ENCODE measurements at places on chromosomes 12 and 14.

DNA sequence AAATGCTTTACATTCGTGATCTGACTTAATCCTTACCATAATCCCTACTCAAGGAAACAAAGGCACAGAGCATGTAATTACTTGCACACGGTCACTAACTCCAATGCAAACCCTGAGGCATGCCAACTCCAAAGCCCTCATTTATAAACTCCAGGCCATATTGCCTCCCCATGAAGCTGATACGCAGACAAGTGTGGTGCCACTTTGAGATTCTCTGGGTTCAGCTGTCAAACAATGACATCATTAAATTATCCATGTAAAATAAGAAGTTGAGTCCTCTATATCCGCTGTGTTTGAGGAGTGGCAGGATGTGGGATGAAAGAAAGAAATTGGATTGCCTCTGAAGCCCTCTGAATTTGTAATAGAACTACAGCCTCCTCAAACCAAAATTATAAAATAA lies 62.8 kb downstream of the ANO4 start:
- DNase-seq: no peak

- DNase-seq: no peak
Measured at GRCh38 chr14:35406506-35407305, 2.2 kb upstream of the NFKBIA start.

DNA sequence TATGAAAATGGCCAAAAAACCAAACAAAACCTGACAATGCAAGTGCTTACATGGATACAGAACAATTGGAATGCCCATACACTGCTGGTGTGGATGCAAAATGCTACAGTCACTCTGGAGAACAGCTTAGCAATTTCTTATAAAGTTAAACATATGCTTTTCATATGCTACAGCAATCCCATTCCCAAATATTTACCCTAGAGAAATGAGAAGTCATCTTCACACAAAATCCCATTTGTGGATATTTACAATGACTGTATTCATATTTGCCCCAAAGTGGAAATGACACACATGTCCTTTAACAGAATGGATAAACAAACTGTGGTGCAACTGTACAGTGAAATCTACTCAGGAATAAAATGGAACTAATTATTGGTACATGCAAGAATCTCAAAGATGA lies 20.4 kb downstream of the SAV1 start:
- no peak for DNase-seq

- DNase-seq: no peak
Measured at GRCh38 chr12:88855301-88855700, 275.0 kb upstream of the KITLG start.

- no peak for DNase-seq
Measured at GRCh38 chr12:118582863-118583262, 206.5 kb downstream of the SUDS3 start.

DNA sequence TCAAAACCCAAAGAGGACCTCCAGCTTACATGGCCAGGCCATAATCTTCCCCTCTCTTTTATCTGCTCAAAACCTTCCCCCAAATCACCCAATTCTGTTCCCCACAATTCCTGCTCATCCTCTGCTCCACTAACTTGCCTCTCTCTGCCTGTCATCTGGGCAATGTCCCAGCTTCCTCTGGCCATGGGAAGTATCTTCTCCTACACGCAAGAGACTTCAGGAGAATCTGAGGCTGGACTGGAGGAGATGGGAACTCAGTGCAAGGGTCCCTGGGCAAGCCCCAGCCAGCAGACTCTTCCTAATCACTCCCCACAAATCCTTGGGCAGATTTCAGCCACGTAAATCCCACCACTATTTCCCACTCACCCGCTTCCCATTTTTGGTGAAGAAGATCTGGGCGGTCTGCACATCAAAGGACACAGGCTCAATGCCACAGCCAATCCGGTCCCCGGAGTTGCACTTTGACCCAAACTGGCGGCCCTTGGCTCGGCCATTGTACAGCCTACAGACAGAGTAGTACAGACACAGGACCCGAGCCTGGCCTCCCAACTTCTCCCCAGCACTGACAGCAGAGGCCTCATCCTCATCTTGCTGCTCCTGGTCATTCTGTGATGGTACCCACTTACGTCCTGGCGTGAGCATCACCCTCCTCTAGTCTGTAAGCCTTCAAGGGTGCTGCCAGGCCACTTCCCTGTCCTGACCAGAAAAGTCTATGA lies 4.7 kb downstream of the SPRYD3 start:
- no peak for DNase-seq

GRCh38 chr14:73026845-73027542 lies at the start of gene ZFYVE1:
Gene ZFYVE1 (minus strand): TSS chr14:73027106. CDS start chr14:73024508, 2,598 bp downstream.
- DNase-seq: peak; percentile 95

- DNase-seq: no peak
Measured at GRCh38 chr12:102503056-102503681, 22.8 kb upstream of the IGF1 start.

DNA sequence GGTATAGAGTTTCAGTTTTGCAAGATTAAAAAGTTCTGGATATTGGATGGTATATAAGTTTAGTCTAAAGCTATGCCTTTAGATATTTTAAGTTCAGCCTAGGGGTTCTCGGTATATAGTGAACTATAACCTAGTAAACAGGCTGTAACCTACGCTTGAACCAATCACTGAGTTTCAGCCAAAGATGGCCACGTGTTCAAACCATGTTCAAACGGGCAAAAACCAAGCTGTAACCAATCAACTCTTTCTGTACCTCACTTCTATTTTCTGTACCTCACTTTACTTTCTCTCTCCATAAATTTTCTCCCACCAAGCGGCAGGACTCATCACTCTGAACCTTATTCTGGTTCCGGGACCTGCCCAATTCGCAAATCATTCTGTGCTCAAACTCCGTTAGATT lies 1.4 kb downstream of the TMBIM4 start:
- no peak for DNase-seq

GRCh38 chr12:116539905-116540482 lies 19.2 kb upstream of the MAP1LC3B2 start:
- no peak for DNase-seq

DNA sequence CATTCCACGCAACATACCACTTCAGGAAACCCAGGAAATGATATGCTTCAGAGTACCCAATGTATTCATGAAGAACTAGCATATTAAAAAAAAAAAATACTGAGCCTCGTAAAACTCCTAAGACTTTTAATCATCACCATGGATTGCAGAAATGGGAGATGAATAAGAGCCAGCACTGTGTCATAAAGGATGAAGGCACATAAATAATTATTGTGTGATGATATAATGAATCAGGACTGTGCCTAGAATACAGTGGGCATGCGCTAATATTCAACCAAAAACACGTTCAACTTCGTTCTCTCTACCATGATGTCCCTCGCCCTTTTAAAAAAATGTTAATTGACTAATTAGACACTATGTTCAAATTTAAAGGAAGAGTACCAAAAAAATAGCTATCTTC lies 68.7 kb downstream of the CIT start:
- DNase-seq: no peak

DNA sequence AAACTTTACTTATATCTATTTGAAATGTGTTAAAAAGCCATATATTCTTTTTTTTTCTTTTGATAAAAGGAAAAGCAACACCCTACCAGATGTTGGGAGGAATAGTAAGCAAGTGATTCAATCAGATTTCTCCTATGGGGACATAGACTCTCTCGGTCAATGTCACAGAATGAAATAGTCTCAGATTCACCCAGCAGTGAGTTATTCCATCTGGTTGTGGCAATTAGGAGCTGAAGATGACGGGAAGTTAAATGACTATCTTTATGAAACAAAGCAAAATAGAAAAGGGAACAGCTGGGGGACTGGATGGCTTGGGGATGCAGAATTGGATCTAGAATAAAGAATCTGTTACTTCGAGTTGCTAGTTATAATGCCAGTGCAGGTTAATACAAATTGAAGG lies 857.0 kb downstream of the NRXN3 start:
- DNase-seq: no peak

GRCh38 chr12:118238888-118239287 lies 103.0 kb downstream of the PEBP1 start:
- peak; percentile 10 for DNase-seq

DNA sequence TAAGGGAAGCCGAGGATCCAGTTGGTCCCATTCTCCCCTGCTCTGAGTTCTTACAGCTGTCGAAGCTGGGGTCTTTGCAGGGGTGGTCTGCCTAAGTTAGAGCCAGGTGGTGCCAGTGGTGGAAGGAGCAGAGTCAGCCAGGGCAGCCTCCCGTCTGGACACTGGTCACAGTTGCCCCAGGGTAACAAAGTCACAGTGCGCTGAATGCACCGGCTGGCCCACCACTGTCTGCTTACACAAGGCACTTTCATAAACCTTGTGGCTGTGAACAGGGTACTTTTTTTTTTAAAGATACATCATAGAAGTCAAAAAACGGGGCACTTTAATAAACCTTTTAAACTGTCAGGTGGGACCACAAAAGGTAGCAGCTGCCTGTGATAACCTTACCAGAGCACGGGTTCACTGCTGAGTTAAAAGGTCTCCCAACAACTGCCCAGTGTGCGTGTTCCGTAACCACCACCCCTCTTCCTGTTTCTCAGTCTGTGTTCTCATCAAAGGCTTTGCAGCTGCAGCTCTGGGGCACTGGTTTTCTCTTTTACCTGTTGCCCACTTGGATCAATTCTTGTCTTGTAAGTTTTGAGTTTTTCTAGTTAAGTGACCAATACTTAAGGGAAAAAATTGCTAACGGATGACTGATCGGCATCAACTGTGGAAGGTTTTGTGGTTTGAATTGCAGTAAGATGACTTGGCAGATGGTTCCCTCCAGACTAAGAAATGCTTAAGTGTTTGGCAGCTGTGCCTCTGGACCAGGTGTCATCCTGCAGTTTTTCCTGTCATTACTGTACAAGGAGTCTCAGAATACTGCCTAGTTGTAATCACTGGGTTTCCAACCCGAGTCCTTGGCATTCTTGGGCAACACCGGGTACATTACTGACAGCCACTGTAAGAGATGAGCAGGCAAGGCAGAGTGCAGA lies 55.9 kb downstream of the DYNC1H1 start:
- no peak for DNase-seq

DNA sequence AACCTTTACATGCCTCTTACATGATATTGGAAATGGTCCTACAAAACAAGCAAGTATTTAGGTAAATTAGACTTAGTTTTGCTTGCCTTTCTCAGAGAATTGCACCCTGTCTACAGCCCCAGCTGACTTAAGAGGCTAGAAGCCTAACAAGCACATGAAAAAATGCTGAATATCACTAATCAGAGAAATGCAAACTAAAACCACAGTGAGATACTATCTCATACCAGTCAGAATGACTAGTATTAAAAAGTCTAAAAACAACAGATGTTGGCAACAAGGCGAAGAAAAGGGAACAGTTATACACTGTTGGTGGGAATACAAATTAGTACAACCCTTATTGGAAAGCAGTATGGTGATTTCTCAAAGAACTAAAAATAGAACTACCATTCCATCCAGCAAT lies 103.8 kb downstream of the EGLN3 start:
- no peak for DNase-seq

- peak; percentile 37 for DNase-seq
Measured at GRCh38 chr12:25958428-25959070, at the start of gene RASSF8. Gene RASSF8 (plus strand): TSS chr12:25958682. CDS start chr12:26055344, 96,662 bp downstream.

- no peak for DNase-seq
Measured at GRCh38 chr12:87815771-87816585, 213.2 kb downstream of the C12orf50 start.

- no peak for DNase-seq
Measured at GRCh38 chr12:80373666-80374065, 70.4 kb upstream of the PTPRQ start.

- DNase-seq: no peak
Measured at GRCh38 chr12:47458279-47458678, 247.6 kb downstream of the RPAP3 start.

DNA sequence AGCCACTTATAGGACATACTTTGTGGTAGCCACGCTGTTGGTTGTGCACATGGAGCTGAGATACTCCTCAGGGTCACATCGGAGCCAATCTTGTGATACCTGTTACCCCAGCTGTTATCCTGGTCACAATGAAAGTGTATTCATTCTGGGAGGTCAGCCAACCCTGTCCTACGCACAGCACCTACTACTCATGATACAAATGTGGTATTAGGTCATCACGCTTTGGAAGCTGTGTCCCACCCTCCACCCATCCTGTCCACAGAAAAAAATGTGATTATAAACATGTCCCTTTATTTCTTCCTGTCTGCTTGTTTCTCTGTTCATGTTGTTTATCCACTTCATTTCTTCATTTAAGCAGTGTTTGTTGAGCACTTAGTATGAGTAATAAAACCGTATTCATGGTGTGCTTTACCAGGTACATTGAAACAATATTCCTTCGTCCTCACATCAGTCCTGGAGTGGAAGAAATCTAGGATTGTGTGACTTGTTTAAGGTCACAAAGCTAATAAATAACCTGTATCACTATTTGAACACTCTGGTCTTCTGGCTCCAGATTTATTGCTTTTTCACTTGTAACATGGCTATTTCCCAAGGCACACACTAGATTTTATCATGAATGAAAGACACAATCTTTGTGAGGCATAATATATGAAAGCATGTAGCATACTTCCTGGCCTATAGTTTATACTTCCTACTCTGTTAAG lies 73.1 kb downstream of the DERA start:
- DNase-seq: no peak

- DNase-seq: no peak
Measured at GRCh38 chr12:65653946-65654629, 170.2 kb upstream of the HMGA2 start.

DNA sequence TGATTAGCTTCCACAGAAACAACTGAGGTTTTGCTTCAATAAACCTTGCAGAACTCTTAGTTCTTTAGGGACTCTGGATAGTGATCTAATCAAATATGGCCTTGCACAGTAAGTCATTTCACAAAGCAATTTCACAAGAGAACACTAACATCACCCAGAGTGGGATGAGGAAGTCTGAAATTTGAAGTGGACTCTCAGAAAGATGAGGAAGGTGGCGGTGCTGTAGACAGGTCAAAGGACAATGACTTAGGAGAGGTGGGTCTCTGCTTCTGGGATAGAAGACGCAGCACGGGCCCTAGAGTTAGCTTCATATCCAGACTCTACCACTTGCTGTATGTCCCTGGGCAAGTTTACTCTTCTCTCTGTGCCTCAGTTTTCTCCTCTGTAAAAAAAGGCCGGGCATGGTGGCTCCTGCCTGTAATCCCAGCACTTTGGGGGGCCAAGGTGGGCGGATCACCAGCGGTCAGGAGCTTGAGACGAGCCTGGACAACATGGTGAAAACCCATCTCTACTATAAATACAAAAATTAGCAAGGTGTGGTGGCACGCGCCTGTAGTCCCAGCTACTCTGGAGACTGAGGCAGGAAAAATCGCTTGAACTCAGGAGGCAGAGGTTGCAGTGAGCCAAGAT lies 18.9 kb downstream of the FOS start:
- no peak for DNase-seq
